ENCODE measurements at places on chromosomes 6 and 20. TPM values are rescaled to one million over a fixed set of nuclear protein-coding genes. Genes with fewer than 3 reads are reported as not detected.

TGM3 gene
- total RNA-seq = not detected

NKX2-4 gene
- not detected for total RNA-seq

MAFB gene
- 55.0 TPM for total RNA-seq

ZCCHC3 gene
- 13.7 TPM for total RNA-seq

RSPH9 gene
- total RNA-seq = 0.75 TPM

DNA sequence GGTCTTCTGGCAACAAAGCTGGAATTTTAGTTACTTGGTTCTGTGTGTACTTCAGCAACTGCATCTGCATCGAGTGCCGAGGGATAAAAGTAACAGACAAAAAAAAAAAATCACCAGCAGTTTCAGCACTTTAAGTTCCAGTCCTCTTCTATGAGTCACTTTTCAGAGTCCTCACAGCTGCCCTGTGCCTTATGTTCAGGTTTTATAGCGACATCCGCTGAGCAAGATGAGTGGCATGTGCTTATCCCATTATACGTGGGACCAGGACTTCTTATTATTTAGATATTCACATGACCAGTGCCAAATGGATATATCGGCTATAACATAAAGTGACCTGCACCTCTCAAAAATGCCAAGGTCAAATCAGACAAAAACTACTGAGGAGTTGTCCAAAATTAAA lies 242.9 kb downstream of the FOXA2 start:
- H3K4me3 ChIP-seq = no peak overlapping the region
- no peaks in the 10 kb centered on the region for H3K36me3 ChIP-seq
- no peak overlapping the region for H3K27ac ChIP-seq

DNA sequence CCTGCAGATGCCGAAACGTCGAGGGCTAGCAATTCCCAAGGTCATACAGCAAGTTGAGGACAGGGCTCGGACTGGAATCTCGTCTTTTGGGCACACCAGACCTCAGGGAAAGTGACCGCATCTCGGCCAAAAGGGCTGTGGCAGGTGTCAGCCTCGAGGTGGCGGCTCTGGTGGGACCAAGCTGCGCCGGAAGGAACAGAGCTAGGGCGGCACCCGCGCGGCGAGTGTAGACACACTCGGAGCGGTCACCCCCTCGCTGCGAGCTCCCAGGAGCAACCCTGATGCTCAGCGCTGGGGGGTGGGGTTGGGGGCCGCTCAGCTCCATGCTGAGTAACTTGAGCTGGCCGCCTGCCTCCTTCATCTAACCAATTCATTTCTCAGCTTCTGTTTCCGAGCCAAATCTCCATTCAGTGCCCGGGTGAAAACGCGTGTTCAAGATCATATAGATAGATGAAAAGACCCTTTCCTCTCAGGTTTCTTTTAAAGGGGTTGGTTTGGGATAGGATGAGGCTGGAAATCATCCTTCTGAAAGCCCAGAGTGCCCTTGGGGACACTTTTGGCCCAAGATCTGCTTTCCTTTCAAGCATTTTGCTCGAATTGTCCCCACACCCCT lies 2.2 kb upstream of the TUBB2B start:
- H3K4me1 ChIP-seq = no peaks in the 10 kb centered on the region
- DNase-seq = no peak
- no peak overlapping the region for H3K4me3 ChIP-seq
- H3K27ac ChIP-seq = no peak overlapping the region
- H3K36me3 ChIP-seq = no peaks in the 10 kb centered on the region

- H3K36me3 ChIP-seq = no peaks in the 10 kb centered on the region
- no peak overlapping the region for H3K27ac ChIP-seq
- no peaks in the 10 kb centered on the region for H3K4me1 ChIP-seq
Measured at GRCh38 chr20:391041-391711, 10.6 kb downstream of the TRIB3 start.

DNA sequence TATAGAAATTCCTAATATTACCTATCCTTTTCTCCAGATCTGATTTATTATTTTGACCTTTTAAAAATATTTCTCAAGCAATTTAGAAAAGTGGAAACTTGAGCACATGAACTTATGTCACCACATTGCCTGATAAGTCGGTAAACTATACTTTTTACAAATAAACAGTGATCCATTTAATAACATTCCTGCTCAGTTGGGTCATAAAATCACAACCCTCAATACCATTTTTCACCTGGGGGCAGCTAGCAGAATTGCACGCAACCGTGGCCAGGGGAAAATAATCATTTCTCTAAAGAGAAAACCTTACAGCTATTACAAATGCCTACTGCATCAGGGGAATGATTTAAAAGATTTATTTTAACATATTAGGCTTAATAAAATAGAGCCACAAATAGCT lies 614.5 kb downstream of the PHF3 start:
- H3K4me1 ChIP-seq = no peaks in the 10 kb centered on the region
- no peaks in the 10 kb centered on the region for H3K36me3 ChIP-seq
- DNase-seq = no peak
- no peak overlapping the region for H3K27ac ChIP-seq
- no peak overlapping the region for H3K4me3 ChIP-seq

DNA sequence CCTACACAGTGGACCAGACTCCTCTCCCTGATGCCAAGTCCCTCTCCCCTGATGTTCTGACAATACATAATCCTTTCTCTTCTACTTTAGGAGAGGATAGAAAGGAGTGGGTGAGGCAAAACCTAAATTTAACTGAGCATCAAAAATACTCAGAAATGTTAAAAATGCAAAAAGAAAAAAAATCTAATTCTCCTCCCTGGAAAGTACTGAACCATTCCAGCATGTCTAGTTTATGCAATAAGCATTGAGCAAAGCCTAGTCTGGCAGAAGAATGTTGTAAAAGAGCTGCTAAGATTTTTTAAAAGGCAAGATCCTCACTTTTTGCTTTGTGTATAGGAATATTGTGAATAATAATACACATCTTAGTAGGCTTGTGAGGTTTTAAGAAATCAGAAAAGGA lies 116.6 kb upstream of the STXBP5 start:
- no peak overlapping the region for H3K27ac ChIP-seq
- H3K27me3 ChIP-seq = no peaks in the 10 kb centered on the region
- no peak overlapping the region for H3K4me3 ChIP-seq

GRCh38 chr6:20708367-20709124 lies 174.3 kb downstream of the CDKAL1 start:
- no peaks in the 10 kb centered on the region for H3K36me3 ChIP-seq
- H3K4me1 ChIP-seq = no peaks in the 10 kb centered on the region
- H3K27ac ChIP-seq = no peak overlapping the region

- H3K4me1 ChIP-seq = peaks cover 2% of the 10 kb centered on the region
- no peaks in the 10 kb centered on the region for H3K36me3 ChIP-seq
- no peaks in the 10 kb centered on the region for H3K27me3 ChIP-seq
- H3K27ac ChIP-seq = no peak overlapping the region
- no peak for DNase-seq
- no peak overlapping the region for H3K4me3 ChIP-seq
Measured at GRCh38 chr6:11808054-11808453, 29.5 kb upstream of the ADTRP start.

DNA sequence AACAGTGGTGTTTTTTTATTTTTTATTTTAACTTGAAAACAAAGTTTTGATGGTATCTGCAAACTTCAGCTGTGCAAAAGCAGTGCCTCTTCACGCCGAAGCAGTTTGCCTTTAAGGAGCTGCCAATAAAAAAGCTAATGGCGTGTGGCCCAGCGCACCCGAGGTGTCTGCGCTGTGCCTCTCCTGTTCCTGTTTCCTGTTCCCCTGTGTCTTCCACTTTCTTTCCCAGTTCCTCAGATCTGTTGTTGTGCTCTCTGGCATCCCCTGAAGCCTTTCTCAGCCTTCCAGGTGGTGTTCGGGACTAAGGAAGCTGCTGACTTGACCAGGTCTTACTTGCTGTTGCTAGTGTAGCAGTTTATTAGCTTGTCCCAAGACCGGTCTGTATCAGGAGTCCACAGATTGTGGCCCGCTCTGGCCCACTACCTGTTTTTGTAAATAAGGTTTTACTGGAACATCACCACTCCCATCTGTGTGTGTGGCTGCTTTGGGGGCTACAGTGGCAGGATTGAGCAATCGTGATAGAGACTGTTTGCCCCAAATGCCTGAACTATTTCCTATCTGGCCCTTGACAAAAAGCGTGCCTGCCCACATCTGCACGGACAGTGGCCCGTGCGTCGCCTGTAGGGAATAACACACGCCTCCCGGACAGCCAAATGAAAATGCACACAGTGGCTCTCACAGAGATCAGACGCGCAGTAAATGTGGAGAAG lies 178.3 kb downstream of the TMEM242 start:
- H3K36me3 ChIP-seq = no peaks in the 10 kb centered on the region
- no peaks in the 10 kb centered on the region for H3K4me1 ChIP-seq
- H3K27ac ChIP-seq = no peak overlapping the region
- H3K27me3 ChIP-seq = no peaks in the 10 kb centered on the region
